ENCODE measurements at places on chromosomes 3 and 15. TPM values are rescaled to one million over a fixed set of nuclear protein-coding genes. Genes with fewer than 3 reads are reported as not detected.

The MLF1 gene
- total RNA-seq, result 7.1 TPM

The IMPG2 gene
- 0.23 TPM for total RNA-seq

The GATA2 gene
- total RNA-seq, result 275 TPM

The ZKSCAN7 gene
- 15.2 TPM for total RNA-seq

The SCG3 gene
- total RNA-seq, result 2.0 TPM

The LRRC2 gene
- 1.6 TPM for total RNA-seq

The GOLGA8J gene
- total RNA-seq, result not detected

The ST8SIA2 gene
- 0.73 TPM for total RNA-seq

The IGSF11 gene
- total RNA-seq, result 30.9 TPM

The PPM1M gene
- total RNA-seq, result 22.4 TPM

The ACOX2 gene
- 42.5 TPM for total RNA-seq

The NANOGP8 gene
- not detected for total RNA-seq

The TERC gene
- 1,013 TPM for total RNA-seq

The SEMA6D gene
- 9.8 TPM for total RNA-seq

The NMNAT3 gene
- total RNA-seq, result 15.6 TPM

The CLDN16 gene
- total RNA-seq, result not detected

The DUOXA2 gene
- not detected for total RNA-seq

All from prostate gland (tissue), 2 donors.